Stimulated activated CD4-positive, alpha-beta T cell treated with anti-CD3 and anti-CD28 coated beads, Interleukin-15, amount 100 ng/mL, for 1 hour (primary cell): ENCODE measurements at places on chromosomes 4 and X.

GRCh38 chrX:23737413-23737812, 5.7 kb downstream of the ACOT9 start:
- DNase-seq = no peak

DNA sequence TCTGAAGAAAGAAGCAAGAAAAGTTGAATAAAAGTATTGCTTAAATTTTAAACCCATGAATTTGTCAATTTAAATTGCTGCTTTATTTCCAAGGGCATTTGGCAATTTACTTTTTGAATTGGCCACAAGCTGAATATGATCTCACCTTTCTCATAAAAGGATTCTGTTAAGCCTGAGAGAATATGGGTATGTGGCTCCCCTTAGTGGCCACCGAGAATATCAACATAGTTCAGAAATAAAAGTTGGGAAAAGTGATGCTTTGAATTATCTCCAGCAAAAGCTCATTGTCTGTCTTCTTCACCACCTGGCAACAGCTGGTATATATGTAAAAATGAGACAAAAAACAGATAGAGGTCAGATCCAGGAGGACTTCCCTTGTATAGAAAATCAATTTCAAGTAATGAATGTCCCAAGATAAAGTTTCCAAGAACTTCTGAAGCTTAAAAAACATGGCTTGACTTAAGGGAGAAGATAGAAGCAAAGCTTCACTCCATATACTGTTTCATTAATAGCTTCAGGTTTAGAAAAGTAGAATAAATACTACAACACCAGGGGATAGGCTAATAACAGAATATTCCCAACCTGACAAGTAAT, 290.7 kb upstream of the FAM241A start:
- DNase-seq = no peak

GRCh38 chr4:76641758-76642157, 206.7 kb downstream of the SHROOM3 start:
- DNase-seq = no peak

- no peak for DNase-seq
Measured at GRCh38 chrX:44817029-44817428, 26.8 kb upstream of the DUSP21 start.

- DNase-seq = no peak
Measured at GRCh38 chr4:16693641-16694040, 204.8 kb downstream of the LDB2 start.

- no peak for DNase-seq
Measured at GRCh38 chrX:1403228-1403627, 11.3 kb upstream of the SLC25A6 start.

GRCh38 chrX:10769696-10770619, 149.6 kb upstream of the MID1 start:
- DNase-seq = no peak

GRCh38 chrX:48806081-48806480, 4.2 kb downstream of the HDAC6 start:
- DNase-seq = no peak

GRCh38 chr4:124953061-124953460, 240.5 kb upstream of the ANKRD50 start:
- no peak for DNase-seq

DNA sequence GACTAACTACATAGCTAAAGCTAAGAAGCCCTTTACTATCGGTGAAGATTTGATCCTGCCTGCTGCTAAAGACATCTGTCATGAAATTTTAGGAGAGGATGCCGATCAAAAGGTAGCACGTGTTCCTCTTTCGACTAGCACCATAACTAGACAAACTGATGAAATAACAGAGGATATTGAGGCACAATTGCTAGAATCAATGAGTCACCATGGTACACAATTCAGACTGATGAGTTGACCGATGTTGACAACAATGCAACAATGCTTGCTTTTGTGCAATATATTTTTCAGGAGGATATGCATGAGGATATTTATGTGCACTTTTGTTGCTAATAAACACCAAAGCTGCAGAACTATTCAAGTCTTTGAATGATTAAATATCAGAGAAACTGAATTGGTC, 24.3 kb downstream of the TBCK start:
- DNase-seq = no peak

- no peak for DNase-seq
Measured at GRCh38 chr4:8594097-8595038, 1.8 kb downstream of the CPZ start.

GRCh38 chrX:46710425-46710824, 48.5 kb downstream of the SLC9A7 start:
- no peak for DNase-seq

DNA sequence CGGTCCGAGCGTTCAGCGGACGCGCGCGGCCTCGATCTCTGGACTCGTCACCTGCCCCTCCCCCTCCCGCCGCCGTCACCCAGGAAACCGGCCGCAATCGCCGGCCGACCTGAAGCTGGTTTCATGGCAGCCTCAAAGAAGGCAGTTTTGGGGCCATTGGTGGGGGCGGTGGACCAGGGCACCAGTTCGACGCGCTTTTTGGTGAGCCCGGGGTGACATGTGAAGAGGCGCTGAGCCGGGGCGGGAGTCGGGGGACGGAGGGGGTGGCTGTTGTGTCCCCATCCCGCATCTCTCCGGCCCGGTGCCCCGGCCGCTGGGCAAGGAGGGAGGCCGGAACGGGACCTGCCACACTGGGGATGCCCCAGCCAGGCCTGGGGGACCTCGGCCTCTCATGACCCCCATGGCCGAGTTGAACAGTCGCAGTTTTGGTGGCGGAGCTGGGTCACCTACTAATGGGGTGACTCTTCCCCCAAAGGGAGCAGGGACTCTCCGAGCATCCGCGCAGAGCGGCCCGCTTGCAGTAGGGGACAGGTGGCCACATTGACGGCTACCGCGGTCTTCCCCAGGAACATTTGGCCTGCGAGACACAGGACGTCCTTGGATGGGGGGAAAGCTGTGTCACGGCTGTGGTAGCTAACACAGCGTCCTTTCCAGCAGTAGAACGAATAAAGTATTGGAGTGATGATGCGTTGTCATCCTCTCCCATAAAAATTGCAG, at the start of gene GK:
Gene GK, plus strand, starts transcription at position 9 of the 717 bp plus-strand sequence. Its CDS starts 115 bp downstream, at position 124.
- DNase-seq = peak; percentile 2

DNA sequence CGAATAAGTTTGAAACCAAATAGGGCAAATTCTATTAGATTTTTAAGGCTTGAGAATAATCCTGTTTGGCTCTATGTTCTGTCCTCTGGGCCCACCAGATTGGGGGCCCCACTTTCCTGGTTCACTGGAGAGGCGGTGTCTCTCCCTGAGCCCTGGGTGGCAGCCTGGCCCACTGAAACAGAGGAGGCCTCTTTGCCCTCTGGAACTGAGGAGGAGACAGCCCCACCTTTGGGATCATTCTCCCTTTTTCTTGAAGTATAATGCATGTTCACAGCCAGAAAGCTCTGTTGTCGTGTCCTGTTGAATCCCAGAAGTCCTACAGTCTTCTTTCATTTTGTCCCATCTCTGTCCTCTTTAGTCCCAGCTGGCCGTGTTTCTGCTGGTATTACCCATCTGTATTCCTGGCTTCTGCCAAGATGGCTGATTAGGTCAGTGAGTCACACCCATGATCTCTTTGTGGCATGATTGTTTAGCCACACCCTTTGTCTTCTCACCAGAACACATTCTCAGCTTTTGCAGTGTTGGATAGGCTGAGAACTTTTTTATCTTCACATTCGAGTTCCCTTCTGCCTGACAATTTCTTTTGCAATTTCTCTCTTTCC, 8.1 kb upstream of the TBC1D25 start:
- no peak for DNase-seq

GRCh38 chr4:11736978-11737377, 308.3 kb upstream of the HS3ST1 start:
- DNase-seq = no peak

- no peak for DNase-seq
Measured at GRCh38 chr4:96162636-96163035, 322.7 kb downstream of the PDHA2 start.

- DNase-seq = no peak
Measured at GRCh38 chrX:8404926-8405325, 59.7 kb upstream of the VCX3B start.

GRCh38 chrX:102651242-102652011, at the start of gene GPRASP1:
GPRASP1 (plus strand) TSS chrX:102651483; CDS start chrX:102653914, 2,431 bp downstream.
- DNase-seq = peak; percentile 33

GRCh38 chr4:106454581-106454980, 86.0 kb upstream of the GIMD1 start:
- no peak for DNase-seq

DNA sequence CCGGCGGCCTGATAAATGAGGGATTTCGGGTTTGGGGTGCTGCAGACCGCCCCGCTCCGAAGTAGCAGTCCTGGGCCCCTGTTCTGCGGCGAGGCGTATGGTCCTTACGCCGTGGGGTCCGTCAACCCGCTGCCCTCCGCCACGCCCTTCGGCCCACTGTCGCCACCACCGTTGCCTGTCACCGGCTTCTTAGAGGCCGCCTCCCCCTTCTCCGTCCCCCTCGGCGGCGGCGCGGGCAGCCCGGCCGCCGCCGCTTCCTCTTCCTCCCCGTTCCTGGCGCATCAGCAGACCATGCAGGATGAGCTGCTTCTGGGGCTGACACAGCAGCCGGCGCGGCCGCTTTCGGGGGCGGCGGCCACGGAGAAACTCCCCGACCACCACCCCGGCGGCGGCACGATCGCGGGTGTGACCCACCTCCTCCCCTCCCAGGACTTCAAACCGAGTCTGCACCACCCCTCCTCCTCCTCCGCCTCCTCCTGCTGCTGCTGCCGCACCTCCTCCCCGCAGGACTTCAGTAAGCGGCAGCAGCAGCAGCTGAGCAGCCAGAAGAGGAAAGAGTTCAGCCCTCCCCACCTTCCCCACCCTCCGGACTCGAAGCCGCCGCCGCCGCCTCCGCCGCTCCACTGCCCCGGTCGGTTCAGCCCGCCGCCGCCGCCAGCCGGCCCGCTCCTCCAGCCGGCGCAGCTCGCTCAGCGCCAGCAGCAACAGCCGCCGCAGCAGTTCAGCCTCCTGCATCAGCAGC, 549 bp downstream of the CPEB2 start:
- peak; percentile 66 for DNase-seq

DNA sequence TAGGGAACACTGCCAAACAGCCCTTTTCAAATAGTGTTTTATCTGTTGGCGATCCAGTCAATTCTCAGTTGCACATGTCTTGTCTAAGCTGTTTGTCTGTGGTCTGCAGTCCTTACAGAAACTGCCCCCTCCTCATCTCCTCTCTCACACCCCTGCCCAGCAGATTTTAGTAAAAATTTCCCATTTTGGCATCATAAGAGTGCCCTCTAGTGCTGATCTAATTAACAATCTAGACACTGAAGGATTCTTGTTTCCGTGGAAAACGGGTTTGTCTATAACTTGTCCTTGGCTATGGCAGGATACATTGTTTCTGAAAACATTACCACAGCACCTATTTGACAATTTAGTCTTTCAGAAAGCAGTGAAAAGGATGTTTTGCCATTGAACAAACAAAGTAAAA, 227.2 kb upstream of the MBNL3 start:
- no peak for DNase-seq

DNA sequence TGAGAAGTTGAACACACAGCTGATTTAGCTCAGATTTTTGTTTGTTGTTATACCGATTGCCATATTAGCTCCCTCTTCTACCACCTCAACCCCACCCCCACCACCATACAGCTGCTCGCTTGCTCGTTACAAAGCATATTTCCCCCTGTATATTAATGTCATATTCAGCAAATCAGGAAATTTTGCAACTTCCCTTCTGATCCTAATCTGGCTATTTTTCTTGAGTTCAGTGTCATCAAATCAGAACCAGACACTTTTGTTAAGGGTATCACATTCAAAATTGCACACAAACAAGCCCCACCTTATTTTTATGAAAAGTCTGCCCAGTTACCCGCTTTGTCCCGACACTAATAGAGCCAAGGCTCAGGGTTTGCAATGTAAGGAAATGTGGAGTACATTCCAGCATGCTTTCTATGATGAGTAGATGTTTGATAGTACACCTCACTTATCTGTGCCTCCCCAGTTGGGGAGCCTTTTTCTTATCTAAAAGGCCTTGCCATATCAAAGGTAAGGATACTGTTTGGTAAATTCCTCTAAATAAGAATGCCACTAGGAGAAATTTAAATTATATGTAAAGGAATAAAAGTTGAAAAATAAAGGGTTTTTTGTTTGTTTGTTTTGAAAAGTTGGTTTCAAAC, 212.2 kb downstream of the CBR4 start:
- no peak for DNase-seq

- DNase-seq = no peak
Measured at GRCh38 chr4:87032884-87033533, 98.2 kb downstream of the AFF1 start.
